LHCN-M2 (cell line): ENCODE measurements at places on chromosomes 16 and 17.
A peak's percentile ranks its signal among the peaks of the same experiment; 100 is the strongest.

DNA sequence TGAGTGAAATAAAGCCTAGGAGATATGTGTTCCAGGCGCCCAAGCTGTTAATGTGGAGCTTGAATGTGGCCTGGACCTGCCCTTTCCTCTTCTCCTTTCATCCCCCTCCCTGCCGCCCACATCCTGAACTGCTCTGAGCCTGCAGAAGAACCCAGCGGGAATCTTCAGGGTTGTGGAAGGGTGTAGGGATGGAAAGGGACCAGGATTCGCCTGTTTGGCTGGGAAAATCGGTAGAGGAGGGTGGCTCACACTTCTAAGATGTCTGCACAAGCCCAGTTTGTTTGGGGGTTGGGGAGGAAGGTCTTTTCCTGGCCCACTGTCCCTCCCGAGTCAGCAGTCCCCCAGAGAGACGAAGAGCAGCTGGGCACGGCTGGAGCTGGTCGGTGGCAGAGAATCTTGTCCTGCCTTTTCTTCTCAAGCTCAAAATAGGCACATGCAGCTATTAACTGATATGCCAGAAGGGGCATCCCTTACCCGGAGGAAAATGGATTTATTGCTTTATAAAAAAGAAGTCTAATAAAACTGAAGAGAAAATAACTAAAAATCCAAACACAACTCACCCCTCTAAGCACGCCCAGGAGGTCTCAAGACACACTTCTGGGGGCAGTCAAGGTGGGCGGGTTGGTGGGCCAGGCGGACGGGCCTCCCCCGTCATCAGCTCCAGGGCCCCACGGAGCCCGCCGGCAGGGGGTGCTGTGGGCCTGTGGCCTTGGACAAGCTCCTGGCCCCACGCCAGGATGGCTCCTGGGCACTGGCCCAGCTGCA is 11.5 kb upstream of the PITPNA start:
- peak; percentile 69 for DNase-seq

DNA sequence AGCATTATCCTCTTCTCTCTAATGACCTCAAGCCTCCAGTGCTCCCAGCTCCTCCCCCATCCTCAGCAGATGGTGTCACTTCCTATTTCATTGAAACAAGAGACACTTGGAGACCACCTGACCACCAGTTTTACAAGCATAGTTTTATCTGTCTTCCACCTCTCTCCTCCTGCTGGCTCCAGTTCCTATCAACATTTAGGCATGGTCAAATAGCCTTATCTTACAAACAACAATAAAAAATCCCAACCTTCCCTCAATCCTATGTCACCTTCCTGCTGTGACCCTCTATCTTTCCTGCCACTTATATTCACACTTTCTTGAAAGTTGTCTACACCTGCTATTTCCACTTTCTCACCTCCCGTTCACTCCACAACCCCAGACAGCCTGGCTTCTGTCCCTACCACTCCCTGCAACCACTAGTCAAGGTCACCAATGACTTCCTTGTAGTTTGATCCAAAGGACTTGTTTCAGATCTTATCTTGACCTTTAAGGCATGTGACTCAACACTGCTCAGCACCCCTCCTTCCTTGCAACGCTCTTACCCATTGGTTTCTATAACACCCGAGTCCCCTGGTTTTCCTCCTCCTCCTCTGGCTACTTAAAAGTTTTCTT is 4.3 kb upstream of the NTN1 start:
- DNase-seq, result no peak

DNA sequence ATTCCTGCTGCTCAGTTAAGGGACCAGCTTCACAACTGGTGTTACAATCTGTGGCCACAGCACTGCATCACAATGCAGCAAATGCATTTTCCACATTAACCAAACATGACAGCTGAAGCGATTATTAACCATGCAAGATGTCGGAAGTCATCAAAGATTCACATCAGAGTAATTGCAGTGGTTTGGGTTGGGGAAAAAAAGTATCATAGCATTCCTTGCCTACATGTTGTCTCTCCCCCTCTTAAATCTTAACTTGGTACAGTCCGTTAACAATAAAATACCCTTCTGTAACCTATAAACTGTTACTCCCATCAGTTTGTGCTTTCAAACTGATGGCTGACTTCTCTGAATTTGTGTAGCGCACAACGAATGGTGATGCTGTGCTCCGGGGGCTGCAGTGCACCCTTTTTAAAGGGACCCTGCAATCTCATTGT is 51.6 kb downstream of the NUP93 start:
- peak; percentile 69 for DNase-seq

DNA sequence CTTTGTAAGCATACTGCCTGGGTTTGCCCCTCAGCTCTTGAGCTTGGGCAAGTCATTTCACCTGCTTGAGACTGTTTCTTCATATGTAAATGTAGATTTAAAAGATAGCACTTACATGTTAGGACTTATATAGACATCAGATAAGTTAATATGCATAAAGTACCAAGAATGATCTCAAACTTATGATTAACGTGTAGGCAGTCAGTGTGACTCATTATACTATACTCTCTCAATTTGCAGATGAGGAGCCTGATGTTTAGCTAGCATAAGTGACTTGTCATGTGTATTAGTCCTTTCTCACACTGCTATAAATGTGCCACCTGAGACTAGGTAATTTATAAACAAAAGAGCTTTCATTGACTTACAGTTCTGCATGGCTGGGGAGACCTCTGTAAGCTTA is 690.5 kb downstream of the KCNJ2 start:
- no peak for DNase-seq

DNA sequence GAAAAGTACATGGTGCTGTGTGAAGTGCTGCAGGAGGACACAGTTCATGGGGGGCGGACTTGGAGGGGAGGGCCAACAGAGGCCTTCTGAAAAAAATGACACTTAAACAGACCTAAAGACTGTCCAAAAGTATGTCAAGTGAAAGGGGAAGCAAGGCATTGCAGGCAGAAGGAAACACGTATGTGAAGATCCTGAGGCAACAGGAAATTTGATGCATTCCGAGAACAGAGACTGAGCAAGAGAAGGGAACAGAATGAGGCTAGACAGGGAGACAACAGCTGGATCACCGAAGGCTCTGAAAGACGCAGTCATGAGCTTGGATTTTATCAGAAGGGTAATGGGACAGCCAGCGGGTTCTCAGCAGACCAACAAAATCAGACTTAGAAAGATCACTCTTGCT is 1.1 kb downstream of the IFT20 start:
- no peak for DNase-seq

DNA sequence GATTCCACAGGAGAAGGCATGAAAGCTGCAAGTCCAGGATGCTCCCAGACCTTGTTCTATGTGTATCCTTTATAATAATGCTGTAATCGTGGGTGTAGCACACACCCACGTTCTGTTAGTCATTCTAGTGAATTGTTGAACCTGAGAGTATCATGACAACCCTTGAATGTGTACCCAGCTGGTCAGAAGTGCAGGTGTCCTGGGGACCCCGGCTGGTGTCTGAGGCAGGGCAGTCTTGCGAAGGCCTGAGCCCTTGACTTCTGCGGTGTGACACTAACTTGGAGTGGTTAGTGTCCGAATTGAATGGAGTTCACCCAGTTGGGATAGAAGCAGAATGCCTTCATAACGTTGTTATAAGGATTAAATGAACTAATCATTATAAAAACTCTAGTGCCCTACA is 218.0 kb upstream of the TNRC6C start:
- no peak for DNase-seq

- peak; percentile 85 for DNase-seq
Measured at GRCh38 chr17:81153340-81153803, 11.9 kb upstream of the PVALEF start.

GRCh38 chr17:45430738-45431530 is 1.7 kb downstream of the ARHGAP27 start:
- no peak for DNase-seq

GRCh38 chr16:17414421-17414820 is 56.3 kb downstream of the XYLT1 start:
- DNase-seq, result no peak

DNA sequence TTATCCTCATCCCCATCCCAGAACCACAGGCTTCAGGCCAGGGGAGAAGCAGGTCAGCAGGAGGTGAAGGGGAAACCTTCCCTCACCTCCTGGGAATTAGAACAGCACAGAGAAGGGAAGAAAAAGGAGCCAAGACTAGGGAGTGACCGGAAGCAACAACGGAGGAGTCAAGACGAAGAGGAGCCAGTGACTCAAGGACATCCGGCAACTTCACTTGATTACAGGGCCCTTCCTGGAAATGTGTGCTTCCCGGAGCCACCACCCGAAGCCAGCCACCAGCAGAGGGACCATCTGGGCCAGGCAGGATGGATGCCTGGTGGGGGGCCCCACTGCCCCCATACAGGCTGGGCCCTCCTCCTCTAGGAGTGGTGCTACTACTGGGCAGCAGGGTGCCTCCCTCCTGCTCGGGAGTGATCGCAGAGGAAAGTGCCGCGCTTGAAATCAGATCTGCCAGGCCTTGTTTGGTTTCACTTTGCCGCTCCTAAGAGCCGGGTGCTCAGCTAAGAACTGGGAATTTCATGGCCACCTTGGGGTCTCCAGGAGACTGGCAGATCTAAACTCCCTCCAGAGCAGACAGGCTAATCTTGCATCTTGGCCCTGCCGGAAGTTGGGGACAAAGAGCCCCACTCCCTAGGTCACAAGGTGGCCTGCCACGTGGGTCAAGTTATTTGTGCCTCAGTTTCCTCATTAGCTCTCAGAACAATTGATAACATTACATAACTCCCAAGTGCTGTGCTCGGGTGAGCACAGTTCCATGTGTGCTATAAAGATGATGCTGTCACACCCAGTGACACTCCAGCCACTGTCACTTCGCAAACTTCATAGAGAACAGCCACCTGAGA is 6.6 kb downstream of the CDC42EP4 start:
- peak; percentile 80 for DNase-seq

DNA sequence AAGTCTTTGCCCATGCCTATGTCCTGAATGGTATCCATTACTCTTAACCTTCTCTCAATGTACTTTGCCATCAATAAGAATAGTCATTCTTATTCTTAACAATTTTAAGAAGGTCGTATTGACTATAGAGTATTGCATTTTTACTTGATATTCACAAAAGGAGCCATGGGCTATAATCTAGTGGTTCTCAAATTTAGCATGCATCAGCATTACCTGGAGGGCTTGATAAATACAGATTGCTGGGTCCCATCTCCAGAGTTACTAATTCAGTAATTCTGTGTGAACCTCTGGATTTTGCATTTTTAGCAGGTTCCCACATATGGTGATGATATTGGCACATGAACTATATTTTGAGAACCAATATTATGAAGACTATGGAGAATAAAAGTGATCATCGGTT is 89.6 kb downstream of the ABCA8 start:
- DNase-seq, result no peak

GRCh38 chr16:76311260-76311659 is 34.1 kb downstream of the CNTNAP4 start:
- no peak for DNase-seq

DNA sequence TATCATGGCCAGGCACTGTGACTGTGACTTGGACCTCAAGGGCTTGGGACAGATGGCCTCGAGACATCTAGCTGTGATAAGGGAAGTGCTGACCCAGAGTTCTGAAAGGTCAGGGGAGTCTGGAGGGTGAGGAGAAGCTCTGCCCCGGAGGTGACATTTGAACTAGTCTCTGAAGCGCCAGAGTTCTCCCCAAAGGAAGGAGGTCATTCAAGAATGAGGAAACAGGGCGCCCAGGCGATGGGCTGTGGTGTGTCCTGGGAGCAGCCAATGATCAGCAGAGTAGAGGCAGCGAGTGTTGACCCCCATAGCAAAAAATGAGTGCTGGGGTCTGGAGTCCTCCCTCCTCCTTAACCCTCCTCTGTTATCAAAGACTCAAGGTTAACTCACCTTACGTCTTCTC is 4.9 kb downstream of the STARD3 start:
- no peak for DNase-seq

- DNase-seq, result no peak
Measured at GRCh38 chr16:11957591-11958395, 7.2 kb upstream of the TNFRSF17 start.

- DNase-seq, result no peak
Measured at GRCh38 chr16:7644811-7645210, 312.2 kb downstream of the RBFOX1 start.

DNA sequence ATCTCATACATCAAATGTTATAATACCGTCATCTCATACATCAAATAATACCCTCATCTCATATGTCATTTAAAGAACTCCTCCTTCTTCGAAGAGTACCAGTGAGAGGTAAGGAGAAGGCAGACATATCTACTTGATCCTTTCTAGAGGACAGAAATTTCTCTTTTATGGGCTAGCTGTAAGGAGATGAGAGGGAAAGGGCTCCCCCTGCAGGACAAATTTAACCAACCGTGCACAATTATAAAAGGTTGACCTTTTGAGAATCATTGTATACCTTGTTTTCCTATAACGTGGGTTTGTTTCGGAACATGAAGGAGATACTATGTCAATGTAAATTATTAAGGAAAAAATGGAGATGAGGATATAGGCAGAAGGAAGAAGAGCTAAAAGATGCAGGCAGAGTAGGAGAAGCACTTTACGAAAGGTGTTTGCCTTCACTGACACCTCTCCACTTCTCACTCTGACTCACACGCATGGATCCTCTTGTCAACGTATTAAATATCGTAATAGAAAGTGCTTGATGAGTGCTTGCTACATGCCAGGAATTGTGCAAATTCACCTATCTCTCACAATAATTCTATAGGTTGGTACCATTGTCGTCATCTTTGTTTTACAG is 465.9 kb upstream of the ERCC4 start:
- DNase-seq, result peak; percentile 61

- DNase-seq, result no peak
Measured at GRCh38 chr17:1793447-1793806, 31.6 kb downstream of the SERPINF1 start.

DNA sequence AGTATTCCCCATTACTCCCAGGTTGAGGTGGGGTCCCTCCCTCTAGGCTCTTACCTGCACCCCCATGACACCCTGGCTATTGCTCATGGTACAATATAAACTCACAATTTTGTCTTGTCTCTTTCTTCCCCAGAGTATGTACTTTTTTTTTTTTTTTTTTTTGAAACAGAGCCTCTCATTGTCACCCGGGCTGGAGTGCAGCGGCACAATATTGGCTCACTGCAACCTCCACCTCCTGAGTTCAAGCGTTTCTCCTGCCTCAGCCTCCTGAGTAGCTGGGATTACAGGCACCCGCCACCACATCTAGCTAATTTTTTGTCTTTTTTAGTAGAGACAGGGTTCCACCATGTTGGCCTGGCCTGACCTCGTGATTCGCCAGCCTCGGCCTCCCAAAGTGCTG is 8.5 kb downstream of the KANSL1 start:
- no peak for DNase-seq

- DNase-seq, result no peak
Measured at GRCh38 chr16:23501291-23501690, 9.0 kb downstream of the GGA2 start.

DNA sequence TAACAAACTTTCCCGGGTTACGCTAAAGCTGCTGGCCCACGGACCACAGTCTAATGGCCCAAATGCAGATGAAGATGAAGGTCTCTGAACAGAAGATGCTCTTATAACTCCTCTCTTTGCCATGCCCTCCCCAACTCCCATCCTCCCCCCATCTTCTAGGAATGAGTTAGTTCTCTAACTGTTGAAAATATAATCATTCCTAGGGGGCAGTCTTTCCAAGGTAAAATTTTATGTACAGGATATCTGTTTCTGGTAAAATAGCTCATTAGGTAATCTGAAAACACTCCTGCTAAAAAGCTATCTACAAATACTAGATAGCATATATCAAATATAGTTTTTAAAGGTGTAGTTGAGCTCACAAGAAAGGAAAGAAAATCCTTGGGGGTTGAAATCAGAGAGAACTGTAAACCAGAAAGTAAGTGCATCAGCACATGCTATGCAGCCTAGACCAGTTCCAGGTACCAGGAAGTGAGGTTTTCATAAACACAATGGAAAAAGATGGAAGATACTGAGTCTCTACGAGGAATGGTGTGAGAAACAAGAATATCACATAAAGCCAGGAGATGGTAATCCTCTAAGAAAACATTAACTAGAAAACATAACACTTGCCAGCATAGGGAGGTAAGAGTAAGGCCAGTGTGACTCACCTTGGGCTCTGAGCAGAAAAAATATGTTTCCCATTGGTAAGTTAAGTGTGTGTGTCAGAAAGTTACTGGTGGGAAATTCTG is 38.1 kb downstream of the CMC2 start:
- peak; percentile 15 for DNase-seq
